Immature natural killer cell (primary cell): ENCODE measurements at places on chromosomes 2 and 18. TPM values are rescaled to one million over a fixed set of nuclear protein-coding genes. Genes with fewer than 3 reads are reported as not detected.
A peak's percentile ranks its signal among the peaks of the same experiment; 100 is the strongest.

GRCh38 chr18:12327510-12328178 lies 19.6 kb downstream of the TUBB6 start:
- peak; percentile 53 for DNase-seq
- peak overlapping the region; percentile 61 for H3K27ac ChIP-seq
- peaks cover 10% of the 10 kb centered on the region for H3K36me3 ChIP-seq
- H3K27me3 ChIP-seq = no peaks in the 10 kb centered on the region
- H3K4me1 ChIP-seq = peaks cover 12% of the 10 kb centered on the region
- no peak overlapping the region for H3K4me3 ChIP-seq

DNA sequence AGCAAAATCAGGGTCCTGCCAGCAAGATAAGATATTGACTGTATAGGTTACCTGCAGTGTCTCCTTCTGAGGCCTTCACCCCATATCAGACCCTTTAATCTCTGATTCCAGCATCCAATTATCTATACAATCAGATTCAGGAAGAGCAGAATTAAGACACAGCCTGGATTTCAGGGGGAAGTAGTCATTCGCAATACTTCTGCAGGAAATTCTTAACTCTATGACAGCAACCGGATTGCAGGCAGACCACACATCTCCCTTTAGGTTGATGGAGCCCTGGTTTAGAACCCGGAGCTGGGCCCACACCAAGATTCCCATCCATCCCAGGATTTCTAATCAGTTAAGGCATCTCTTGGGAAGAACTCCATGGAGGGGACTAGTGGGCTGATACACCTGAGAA lies 9.5 kb downstream of the ARL4C start:
- peaks cover 16% of the 10 kb centered on the region for H3K27me3 ChIP-seq
- H3K4me1 ChIP-seq = peaks cover 100% of the 10 kb centered on the region
- H3K36me3 ChIP-seq = peaks cover 27% of the 10 kb centered on the region
- H3K27ac ChIP-seq = peak overlapping the region; percentile 99
- H3K4me3 ChIP-seq = peak overlapping the region; percentile 59

DNA sequence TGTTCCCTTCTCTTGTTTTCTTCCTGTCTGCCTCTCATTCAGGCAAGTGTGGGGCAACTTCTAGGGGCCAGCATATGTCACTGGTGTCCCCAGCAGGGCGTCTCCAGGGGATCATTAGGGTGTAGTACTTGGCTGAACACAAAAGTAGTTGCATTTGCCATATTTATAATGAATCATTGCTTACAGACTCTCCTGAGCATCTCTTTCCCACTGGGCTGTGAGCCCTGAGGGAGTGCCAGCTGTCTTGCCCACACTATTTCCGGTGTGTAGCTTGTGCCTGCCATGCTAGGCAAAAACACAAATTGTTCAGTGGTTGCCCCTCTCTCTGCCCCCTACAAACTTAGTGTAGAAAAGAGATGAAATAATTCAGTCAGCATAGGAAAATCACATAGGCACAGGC lies 40.8 kb upstream of the SCLY start:
- peaks cover 28% of the 10 kb centered on the region for H3K36me3 ChIP-seq
- H3K4me3 ChIP-seq = no peak overlapping the region
- H3K4me1 ChIP-seq = peaks cover 57% of the 10 kb centered on the region
- no peaks in the 10 kb centered on the region for H3K27me3 ChIP-seq
- peak overlapping the region; percentile 79 for H3K27ac ChIP-seq

DNA sequence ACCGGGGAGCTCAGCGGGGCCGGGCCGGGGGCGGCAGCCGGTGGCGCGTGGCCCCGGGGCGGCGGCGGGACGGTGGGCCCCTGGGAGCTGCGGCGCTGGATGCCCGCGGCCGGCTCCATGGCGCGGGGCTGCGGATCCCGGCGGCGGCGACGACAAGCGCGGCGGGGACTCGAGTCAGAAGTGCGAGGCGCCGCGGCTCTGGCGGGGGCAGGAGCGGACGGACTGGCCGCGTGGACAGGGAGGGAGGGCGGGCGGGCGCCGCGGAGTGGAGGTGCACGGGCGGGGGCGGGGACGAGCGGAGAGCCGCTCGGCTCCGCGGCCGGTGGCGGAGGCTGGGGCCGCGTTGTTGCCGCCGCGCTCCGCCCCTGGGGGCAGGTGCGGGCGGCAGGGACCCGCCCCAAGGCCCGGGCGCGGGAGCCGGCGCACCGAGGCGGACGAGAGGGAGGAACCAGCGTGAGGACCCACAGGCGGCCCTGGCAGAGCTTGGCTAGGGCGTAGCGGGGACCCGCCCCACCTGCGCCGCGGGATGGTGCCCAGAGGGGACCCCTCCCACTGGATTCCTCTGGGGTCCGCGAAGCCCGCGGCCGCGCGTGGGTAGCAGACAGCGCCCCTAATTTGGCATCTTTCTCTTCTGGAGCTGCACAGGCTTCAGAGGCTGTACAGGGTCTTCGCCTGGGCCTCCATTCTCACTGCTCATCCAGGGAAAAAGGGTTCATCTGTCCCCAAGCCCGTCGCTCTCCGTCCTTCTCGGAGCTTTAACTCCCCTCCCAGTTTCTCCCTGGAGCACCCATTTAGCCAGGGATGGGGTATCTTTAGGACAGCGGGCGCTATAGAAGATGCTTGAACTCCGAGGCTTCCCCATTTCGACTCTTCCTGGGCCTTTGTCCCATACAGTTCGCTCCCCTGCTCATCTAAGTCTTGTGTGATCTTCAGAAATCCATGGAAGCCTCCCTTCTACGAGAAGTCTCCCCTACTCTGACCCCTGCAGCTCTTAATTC lies at the start of gene TMEM163:
Gene TMEM163, minus strand, starts transcription at position 184 of the 998 bp plus-strand sequence.
- H3K4me3 ChIP-seq = peak within 1 kb of the TSS; percentile 85
- DNase-seq = peak; percentile 35
- peaks cover 25% of the 10 kb centered on the region for H3K27me3 ChIP-seq

DNA sequence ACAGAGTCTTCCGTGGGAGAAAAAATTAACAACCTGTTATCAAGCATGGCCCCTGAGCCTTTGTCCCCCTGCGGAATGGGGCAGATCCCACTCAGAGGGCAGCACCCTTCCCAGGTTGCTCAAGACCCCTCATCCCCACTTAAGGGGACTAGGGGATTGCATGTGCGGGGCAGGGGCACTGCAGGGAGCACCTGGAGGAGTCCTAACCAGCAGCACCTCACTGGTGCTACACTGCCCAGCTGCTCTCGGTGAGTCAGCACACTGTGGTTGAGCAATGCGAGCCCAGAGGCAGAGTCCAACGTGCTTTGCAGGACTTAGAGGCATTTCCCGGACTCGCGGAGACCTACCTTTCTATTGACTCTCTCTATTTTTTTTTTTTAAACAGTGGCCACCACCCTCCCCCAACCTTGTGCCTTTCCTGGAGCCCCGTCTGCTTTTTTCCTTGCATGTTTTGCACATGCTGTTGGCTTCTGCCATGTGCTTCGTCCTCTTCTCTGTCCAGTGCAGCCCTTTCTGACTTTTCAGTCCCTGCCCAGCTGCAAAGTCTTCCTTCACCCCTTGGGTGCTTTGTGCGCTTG lies 74.0 kb downstream of the IL1R2 start:
- H3K36me3 ChIP-seq = no peaks in the 10 kb centered on the region
- no peaks in the 10 kb centered on the region for H3K4me1 ChIP-seq
- DNase-seq = no peak
- H3K27ac ChIP-seq = no peak overlapping the region

DNA sequence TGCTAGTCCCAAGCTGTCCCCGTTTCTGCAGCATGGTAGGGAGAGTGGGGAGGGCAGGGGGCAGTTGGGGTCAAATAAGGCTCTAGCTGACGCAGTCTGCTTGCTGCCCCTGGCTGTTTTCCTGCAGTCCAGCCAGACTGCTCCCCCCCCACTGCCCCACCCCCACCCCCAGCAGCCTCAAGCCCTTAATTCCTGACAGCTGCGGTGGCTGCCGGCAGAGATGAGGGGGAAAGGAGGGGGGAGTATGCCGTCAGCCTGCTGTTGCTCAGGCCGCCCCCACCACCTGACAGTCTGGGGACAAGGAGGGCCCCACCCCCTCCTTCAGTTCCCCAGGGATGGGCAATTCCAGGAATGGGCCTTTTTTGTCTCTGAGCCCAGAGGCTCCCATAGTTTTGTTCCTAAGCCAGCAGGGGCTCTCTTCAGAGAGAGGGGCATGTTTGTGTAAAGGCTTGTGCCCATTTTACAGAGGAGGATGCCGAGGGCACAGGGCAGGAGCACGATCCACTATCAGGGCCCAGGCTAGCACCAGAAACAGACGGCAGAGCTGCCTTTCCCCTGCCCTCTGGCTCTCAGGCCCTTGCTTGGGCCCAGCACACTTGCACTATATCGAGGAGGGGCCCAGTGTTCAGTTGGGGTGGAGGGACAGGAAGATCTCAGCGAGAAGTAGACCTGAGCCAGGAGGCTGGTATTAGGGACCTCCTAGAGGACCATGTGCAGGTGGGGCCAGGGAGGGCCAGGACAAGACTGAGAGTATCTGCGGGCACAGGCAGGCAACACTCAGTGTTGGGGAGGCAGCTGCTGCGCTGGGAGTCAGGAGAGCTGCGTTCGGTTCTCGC lies 1.5 kb upstream of the WNT10A start:
- peak overlapping the region; percentile 48 for H3K27ac ChIP-seq
- peak overlapping the region; percentile 51 for H3K4me3 ChIP-seq
- H3K27me3 ChIP-seq = peaks cover 25% of the 10 kb centered on the region
- no peak for DNase-seq

DNA sequence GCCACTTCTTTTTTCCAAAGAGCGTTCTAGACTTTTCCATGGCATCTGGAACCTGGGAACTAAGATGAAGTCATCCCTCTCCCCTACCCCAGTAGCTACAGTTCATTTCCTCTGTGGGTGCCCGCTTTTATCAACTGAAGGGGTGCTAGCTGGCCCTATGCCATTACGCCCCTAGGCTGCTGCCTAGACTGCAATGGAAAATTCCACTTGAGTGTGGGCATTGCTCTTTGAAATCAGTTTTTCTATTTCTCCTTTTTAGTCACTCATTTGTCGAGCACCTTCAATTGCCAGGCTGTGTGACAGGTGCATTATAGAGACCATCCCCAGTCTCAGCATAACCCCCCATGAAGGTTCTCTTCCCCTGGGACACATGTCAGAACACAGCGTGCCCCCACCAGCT lies 7.3 kb downstream of the TEX51 start:
- no peak overlapping the region for H3K4me3 ChIP-seq
- no peaks in the 10 kb centered on the region for H3K36me3 ChIP-seq
- peaks cover 1% of the 10 kb centered on the region for H3K27me3 ChIP-seq
- DNase-seq = no peak
- no peak overlapping the region for H3K27ac ChIP-seq

DNA sequence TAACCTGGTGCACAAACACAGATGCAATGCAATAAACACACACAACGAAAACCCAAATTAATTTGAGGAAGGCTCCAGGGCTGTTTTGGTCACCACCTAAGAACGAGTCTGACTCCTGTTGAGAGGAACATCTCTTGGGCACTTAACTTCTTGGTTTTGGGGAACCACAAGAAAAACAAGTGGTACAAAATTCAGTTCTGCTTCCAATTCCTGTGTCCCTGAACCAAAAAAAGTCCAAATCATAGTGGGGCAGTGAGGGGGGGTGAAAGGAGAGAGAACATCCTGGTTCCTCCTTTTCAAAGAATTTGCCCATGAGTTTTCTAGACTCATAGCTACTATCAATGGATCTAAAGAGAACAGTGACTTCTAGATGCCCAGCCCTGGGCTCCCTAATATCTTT lies 143.6 kb downstream of the COL4A4 start:
- H3K27me3 ChIP-seq = peaks cover 6% of the 10 kb centered on the region
- DNase-seq = no peak
- H3K27ac ChIP-seq = no peak overlapping the region
- no peaks in the 10 kb centered on the region for H3K36me3 ChIP-seq

GRCh38 chr2:8260213-8260612 lies 421.6 kb upstream of the ID2 start:
- H3K4me1 ChIP-seq = peaks cover 40% of the 10 kb centered on the region
- DNase-seq = peak; percentile 70
- peaks cover 38% of the 10 kb centered on the region for H3K36me3 ChIP-seq
- peak overlapping the region; percentile 36 for H3K4me3 ChIP-seq

- H3K36me3 ChIP-seq = no peaks in the 10 kb centered on the region
- no peaks in the 10 kb centered on the region for H3K4me1 ChIP-seq
- no peak overlapping the region for H3K27ac ChIP-seq
- no peak overlapping the region for H3K4me3 ChIP-seq
- peak; percentile 75 for DNase-seq
Observed at GRCh38 chr18:45212181-45213039, 402.9 kb upstream of the SLC14A2 start.

DNA sequence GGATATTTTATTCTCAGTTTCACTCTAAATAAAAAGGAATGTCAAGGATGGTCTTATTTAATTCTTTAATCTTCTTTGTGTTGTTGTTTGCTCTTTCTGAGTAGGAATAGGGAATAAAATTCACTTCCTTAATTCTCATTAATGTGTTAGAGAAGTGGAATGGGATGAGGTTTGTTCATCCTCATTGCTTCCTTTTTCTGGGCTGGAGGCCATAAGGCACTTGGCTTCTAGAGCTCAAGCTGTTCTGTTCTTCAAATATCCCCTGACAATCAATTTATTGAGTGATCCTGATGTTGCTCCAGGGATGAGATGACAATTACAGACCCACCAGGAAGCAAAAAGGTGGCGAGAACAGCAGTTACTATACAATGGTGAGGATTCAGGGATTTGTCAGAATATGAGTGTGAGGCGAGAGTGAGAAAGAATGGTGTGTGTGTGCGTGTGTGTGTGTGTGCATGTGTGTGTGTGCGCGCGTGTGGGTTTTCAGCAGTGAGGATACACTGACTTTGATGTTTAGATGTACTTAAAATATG lies 557.6 kb upstream of the FANCL start:
- no peak overlapping the region for H3K27ac ChIP-seq
- no peaks in the 10 kb centered on the region for H3K4me1 ChIP-seq
- DNase-seq = no peak
- no peak overlapping the region for H3K4me3 ChIP-seq
- no peaks in the 10 kb centered on the region for H3K36me3 ChIP-seq

DNA sequence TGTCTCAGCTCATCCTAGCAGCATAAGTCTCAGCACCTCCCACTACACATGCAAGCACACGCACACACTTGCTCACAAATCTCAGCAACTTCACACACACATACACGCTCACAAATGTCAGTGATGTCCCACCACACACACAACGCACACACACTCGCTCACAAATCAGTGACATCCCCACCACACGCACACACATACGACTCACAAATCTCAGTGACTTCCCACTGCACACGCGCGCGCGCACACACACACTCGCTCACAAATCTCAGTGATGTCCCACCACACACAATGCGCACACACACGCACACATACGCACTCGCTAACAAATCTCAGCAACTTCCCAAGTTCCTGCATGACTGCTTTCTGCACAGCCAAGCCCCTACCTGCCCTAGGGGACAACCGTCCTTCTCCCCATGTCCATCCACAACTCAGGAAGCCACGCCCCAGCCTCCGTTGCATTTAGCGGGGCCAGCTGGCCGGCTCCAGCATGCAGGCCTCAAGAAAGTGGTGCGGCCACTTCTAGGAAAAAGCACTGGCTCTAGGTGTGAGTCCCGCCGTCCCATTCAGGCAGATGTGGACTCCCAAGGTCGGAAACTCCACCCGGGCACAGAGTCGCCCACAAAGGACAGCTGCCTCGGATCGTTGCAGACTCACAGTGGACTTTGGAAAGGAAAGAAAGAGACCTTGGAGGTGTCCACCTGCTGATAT lies 180.1 kb upstream of the SALL3 start:
- H3K4me3 ChIP-seq = no peak overlapping the region
- H3K4me1 ChIP-seq = no peaks in the 10 kb centered on the region
- H3K27me3 ChIP-seq = peaks cover 2% of the 10 kb centered on the region
- no peak overlapping the region for H3K27ac ChIP-seq
- DNase-seq = no peak
- H3K36me3 ChIP-seq = no peaks in the 10 kb centered on the region

ABCA12 gene
- polyA plus RNA-seq = not detected

ZSWIM2 gene
- polyA plus RNA-seq = not detected

SIX3 gene
- polyA plus RNA-seq = not detected

SPHKAP gene
- polyA plus RNA-seq = not detected

CNRIP1 gene
- not detected for polyA plus RNA-seq

EIF5B gene
- polyA plus RNA-seq = 2.9 TPM

PTPN4 gene
- polyA plus RNA-seq = 335 TPM
